ENCODE measurements at places on chromosomes 5 and 9.

DNA sequence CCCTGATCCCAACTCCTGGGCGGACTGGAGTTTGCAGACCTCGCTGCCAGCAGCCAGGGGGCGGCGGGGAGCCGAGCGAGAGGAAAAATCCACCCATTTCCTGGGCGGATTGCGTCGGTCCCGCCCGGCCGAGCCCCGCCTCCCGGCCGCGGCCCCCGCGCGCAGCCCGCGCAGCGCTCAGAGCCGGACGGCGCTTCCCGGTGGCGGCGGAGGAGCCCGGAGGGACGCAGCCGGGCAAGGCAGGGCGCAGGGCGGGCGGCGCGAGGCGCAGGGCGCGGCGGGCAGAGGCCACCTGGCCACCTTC is at the start of gene OLFM1:
Gene OLFM1 (plus strand): TSS at position 180 of the 304 bp plus-strand sequence. CDS start 322 bp downstream, outside the sequence.
- no peak for DNase-seq

GRCh38 chr5:369151-369868 is 47.8 kb downstream of the AHRR start:
- DNase-seq, result no peak

GRCh38 chr9:32395510-32396216 is 11.2 kb downstream of the ACO1 start:
- DNase-seq, result no peak

DNA sequence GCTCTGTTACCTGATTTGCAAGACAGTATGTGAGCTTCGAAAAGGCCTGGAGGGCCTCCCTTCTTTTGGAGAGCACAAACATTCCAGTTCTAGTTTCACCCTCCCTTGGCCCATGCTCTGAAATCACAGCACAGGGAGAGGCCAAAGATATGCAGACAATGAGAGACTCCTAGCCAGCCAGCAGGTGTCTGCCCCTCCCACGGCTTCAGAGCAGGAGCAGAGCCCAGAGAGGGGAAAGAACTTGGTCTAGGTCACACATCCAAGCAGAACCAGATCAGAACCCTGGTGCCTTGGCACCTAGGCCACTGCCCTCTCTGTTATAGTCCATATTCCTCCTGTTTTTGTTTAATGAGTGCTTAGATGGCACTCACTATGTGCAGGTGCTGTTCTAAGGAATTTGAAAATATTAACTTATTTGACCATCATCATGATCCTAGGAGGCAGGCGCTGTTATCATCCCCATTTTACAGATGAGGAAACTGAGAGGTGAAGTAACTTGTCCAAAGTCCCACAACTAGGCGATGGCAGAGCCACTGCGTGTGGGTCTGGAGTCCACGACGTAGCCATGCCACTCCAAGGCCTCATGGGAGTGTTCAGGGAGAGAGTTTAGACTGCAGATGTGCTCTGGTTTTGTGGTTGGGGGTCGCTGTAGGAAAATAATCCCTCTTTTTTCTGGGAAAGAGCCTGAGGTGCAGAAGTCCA is 27.2 kb downstream of the TMOD1 start:
- DNase-seq, result no peak
